ENCODE measurements at places on chromosomes 6 and 20.

DNA sequence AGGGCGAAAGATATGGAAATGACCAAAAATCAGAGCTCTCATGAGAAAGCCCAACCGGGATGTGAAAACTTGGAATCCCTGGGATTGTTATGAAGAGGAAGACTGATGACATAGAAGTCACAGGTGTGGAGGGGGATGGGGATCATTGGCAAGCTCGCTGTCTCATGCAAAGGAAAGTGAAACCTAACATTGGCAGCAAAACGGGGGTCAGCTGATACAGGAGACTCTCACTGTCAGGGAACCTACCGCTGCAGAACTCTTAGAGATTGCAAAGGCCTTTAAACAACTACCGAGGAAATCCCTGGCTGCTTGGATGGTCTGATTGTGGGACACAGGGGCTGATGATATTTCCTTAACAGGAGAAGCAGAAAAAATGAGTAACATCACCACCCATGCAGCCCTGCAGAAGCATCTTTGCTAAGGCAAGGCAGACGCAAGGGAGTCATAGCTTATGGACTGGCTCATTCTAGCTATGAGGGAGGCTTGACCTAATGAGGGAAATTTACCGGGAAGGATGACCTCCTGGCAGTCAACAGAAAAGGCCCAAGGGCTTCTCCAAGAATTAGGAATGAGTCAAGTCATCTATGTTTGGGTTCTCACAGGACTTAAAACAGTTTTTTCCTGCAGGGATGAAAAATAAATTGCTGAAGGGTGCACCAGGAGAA lies 7.0 kb downstream of the MUC21 start:
- DNase-seq = no peak

DNA sequence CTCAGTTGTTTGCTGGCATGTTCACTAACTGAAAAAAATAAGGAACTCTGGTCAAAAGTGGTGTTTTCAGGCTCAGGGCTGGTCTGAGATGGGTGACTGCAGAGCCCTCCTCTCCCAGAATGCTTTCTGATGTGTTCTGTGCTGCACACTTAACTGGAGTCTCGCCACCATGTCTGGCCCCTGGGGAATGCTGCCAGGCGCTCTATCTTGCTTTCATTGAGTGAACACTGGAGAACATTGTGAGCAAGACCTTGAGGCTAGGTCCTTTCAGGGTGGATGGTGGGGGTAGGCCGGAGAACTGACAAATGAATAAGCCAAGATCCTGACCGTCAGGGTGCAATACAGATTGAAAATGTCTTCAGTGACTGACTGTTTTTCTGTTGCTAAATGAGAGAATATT lies 19.5 kb downstream of the PANK2 start:
- no peak for DNase-seq

DNA sequence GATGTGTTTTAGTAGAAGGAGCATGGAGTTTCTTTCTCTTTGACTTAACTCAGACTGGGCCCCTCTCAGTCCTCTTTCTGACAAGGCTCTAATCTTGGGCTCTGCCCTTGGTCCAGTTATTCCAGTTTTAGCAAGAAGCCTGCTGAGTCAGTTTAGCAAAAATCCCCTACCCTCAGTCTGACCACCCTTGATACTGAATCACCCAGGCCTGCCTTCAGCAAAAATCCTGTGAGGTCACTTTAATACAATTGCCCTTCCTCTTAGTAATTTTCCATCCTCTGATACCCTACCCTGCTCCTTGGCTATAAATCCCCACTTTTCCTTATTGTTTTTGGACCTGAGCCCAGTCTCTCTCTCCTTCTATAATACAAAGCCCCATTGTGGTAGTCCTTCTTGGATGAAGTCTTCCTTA lies 326.7 kb upstream of the NOX3 start:
- DNase-seq = no peak

- no peak for DNase-seq
These were observed 63.0 kb downstream of the ITCH start for GRCh38 chr20:34426026-34426425.

- no peak for DNase-seq
These were observed 50.5 kb upstream of the LTV1 start for GRCh38 chr6:143792402-143793279.

DNA sequence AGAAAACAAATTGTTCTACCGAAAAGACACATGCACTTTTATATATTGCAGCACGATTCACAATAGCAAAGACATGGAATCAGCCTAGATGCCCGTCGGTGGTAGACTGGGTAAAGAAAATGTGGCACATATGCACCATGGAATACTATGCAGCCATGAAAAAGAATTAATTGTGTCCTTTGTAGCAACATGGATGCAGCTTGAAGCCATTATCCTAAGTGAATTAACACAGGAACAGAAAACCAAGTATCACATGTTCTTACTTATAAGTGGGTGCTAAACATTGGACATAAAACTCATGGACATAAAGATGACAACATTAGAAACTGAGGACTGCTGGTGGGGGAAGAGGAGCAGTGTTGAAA lies 32.4 kb downstream of the RALGAPB start:
- DNase-seq = no peak

GRCh38 chr20:50625986-50626677 lies 65.2 kb downstream of the RIPOR3 start:
- DNase-seq = peak; percentile 69

DNA sequence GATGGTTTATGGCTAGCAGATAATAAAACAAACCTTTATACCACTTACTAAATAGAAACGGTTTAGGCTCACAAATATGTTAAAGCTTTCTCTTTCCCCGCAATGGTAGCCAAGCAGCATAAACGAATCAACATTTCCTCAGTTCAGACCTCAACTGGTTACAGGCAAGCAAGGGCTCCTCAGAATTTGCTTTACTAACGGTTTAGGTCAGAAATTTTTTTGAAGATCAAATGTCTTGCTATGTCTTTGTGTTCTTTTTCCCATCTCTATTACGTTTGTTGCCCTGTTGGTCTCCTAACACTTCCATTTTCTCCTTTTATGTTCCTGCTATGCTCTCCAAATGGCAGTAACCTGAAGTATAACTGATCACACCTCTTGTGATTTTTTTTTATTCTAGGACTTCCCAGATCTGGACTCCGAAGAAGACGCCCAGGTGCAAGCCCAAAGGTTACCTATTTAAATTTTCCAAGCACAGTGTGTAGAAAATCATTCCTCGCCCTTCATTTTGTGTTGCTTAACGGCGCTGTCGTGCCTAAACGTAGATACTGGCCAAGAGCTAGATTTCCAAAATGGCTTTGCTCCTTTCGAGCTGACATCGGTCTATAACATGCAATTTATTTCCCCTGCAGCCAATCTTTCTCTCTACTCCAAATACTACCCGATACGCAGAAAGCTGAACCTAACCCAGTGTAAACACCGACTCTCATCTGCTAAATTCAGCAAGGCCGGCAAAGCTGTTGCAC lies 717 bp upstream of the ASF1A start:
- peak; percentile 29 for DNase-seq

DNA sequence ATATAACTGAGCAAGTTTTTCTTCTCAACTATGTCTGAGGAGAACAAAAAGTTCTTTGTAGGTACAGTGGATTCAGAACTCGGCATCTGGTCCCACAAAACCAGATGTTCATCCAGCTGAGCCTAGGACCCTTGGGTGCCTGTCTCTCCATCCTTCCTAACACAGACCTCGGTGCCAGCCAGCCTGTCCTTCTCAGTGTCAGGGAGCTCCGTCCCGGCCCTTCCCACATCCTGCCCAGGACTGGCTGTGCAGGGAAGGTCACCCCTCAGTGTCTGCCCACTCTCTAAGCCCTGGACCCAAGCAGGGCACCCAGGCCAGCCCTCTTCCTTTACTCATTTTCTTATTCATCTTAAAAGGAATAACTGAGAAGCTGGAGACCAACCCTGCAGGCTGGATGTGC lies 32.0 kb upstream of the AGPAT4 start:
- DNase-seq = no peak

DNA sequence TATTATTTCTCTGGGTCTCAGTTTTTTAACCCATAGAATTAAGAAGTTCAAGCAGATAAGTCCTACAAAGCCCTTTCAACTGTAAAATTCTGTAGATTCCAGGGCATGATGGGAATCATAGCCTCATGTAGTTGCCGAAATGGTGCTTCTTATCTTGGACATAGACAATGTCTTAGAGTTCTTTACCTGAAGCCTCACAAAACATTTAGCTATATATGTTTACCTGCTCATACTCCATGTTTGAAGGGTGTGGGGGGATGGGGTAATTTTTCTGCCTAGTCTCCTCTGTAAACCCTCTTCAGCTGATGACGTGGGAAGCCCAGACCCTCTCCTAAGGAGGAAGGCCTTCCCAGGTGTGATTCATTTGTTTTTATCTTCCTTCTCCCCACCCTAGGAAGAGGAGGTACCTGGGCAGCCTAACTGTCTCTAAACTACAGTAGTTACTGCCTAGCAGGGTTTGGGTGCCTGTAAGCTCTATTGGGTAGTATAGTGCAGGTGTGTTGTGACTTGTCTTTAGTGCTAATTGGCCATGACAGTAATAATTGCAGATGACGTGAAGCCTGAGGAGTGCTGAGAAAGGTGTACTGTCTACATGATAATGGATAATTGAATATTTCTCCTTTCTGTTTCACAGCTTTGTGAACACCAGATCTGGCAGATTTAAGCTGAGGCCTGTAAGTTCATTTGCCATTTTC lies 230.8 kb downstream of the TFAP2B start:
- DNase-seq = no peak

GRCh38 chr6:80144753-80145315 lies 38.4 kb downstream of the BCKDHB start:
- DNase-seq = no peak

DNA sequence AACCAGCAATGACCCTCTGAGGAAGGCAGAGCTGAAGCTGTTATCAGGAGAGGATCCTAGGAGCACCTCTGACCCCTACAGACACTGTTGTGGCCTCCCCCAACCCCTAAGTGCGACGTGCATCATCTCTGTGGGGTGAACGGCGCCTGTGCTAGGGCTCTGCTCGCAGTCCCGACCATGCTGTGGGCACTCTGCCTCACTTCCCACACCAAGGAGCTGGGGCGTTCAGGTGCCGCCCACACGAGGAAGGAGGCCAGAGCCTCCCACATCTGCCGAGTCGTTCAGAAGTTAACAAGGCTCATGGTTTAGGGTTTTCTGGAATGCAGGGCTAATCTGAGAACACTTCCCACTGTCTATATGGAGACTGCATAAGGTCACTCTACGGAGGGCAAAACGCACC lies 62.1 kb downstream of the GINS1 start:
- no peak for DNase-seq

DNA sequence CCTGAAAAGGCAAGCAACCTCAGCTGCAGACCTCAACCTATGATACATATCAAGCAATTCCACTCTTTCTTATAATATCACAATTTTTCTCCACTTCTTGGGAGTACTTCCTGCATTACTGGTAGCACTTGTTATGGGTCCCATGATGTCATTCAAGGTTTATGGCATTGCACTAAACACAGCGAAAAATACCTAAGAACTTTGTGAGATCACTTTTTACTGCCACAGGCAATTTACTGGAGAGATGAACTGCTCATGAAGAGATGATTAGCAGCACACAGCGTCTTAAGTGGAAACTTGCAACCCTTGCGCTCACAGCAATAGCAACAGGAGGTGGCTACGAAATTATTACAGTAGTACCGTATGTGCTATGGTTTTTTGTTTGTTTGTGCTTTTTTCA lies 19.3 kb upstream of the RIMS4 start:
- DNase-seq = no peak

DNA sequence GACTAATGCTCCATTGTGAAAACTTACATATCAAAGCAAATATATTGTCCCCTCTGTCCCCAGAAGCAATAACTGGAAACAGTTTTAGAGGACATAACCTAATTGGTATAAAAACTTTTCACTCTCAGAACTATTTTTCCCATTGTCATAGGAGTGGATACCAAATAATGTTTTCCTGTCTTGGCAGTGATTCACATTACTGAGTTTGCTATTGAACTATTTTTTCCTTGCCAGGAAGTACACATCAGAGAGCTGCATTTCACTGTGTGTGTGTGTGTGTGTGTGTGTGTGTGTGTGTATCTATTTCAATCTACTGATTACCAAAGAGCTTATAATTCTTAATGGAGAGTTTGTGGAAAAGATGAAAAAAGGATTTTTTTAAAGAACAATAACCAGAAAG lies 45.4 kb downstream of the AKAP12 start:
- no peak for DNase-seq

DNA sequence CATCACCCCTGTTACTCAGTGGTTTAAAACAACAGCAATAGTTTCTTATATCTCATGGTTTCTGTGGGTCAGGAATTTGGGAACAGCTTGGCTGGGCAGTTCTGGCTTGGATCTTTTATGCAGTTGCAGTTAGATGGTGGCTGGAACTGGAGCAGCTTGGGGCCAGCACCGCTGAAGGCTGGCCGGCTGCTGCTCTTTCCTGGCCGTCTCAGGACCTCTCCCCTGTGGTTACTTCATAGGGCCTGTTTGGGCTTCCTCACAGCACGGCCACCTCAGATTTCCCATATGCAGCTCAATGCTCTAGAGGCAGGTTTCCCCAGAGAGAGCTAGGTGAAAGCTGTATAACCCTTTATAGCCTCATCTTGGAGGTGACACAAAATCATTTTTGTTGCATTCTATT lies 15.6 kb downstream of the PKIG start:
- DNase-seq = no peak

DNA sequence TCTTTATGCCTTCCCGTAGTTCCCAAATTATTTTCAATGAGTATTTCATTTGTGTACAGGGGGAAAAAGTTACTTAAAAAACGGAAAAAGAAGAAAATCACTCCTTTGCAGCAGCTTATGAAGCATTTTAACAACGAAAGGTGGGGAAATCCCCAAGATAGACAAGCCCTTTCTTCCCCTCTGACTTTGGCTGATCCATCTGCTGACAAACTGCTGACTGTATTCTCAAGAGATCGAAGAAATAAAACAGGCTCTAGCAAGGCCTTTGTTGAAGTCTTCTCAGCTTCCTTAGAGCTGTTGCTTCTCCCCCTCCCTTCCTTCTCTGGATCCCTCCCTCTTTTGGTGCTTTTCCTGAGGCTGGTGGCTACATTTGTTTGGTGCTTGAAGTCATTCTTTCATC lies 325.2 kb downstream of the NRN1 start:
- no peak for DNase-seq

DNA sequence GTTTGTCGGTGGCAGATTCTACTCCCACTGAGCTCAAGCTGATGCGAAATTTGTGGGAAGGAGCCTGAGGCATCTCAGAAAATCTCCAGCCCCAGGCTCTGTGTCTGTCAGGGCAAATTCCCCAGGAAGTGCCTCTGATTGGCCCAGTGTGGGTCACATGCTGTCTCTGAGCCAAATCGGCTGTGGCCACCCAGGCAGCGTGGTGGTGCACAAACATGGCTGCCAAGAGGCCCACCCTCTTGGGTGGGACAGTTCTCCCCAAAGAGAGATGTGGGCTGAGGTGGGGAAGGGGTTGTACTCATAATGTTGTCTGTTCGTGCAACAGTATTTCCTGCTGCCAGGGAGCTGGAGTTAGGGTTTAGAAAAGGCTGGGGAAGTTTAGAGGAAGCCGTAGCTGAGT lies 130.6 kb downstream of the BMP7 start:
- no peak for DNase-seq

DNA sequence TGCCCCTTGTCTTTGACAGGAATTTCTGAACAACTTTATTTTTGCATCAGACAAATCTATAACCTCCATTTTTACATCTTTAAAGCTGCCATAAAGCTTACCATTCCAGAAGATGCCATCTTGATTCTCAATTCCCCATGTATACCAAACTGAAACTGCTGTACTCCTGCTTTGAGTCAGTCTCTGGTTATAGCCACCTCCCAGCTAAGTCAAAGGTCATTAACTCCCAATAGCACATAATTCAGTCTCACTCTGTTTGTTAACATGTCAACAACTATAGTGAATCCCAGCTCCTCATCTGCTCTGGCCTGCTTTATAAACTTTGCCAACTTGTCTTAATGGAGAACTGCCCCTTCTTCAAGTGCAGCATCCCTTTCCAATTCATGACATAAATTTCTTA lies 343.6 kb downstream of the FRK start:
- DNase-seq = no peak
